Stimulated activated CD8-positive, alpha-beta memory T cell treated with anti-CD3 and anti-CD28 coated beads, Interleukin-4, amount 100 ng/mL, for 1 hour (primary cell): ENCODE measurements at places on chromosomes 3 and 15.

GRCh38 chr3:41961751-41962679 is at the start of gene ULK4:
Gene ULK4 (minus strand): TSS chr3:41962103. CDS start chr3:41954759, 7,344 bp downstream.
- DNase-seq, result peak; percentile 88

DNA sequence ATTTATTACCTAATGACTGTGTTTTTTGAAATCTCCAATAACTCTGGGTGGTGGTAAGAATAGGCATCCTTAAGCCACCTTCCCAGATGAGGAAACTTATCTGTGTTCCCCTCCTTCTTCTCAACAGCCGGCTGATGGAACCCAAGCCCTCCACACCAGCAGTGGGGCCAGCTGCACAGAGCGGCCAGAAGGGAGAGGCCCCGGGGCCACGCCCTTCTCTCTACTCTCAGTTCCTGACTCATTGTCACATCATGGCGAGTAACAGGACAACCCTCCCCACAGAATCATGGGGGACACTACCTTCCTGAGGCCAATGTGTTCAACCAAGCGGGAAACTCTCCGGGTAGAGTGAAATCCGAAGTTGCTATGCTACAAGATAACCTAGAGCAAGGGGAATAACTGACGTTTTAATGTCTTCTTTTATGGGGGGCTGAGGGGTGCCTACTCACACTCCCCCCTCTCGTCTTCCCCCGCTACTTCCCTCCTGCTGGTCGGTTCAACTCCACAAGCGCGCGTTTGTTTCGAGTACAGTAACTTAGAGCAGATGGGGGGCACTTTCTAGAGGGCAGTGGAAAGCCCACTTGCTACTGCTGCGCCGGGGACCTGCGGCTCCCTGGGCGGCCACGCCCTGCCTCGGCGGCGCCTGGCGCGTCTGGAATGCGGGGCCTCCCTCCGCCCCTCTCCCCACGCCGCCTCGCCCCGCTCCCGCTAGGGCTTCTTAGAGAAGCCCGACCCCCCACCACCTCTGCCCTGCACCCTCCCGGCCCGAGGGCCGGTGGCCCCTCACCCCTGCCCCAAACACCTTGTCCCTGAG is 621 bp downstream of the ANXA2 start:
- DNase-seq, result no peak

GRCh38 chr15:69469467-69470201 is 17.0 kb downstream of the RPLP1 start:
- no peak for DNase-seq

- no peak for DNase-seq
These were observed 146.4 kb downstream of the TJP1 start for GRCh38 chr15:29675791-29676301.
